HT1080 (cell line): ENCODE measurements at places on chromosomes 13 and 19.
A peak's percentile ranks its signal among the peaks of the same experiment; 100 is the strongest.

- DNase-seq = no peak
Observed at GRCh38 chr13:63542770-63543169, 2127.1 kb upstream of the PCDH20 start.

DNA sequence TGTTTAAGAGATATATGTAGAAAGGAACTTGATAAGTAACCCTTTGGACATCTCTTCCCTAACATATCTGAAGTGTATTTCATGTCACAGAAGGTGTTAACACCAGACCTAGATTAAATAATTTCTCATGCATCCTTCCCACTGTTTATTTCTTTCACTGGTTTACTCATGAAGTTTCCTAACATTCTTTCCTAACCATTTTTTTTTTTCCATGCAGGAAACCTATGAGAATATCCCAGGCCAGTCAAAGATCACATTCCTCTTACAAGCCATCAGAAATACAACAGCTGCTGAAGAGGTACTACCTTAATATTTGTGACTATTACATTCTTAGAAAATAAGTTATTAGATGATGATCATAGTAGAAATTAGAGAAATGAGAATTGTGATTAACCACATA is 28.8 kb downstream of the IPO5 start:
- no peak for DNase-seq

DNA sequence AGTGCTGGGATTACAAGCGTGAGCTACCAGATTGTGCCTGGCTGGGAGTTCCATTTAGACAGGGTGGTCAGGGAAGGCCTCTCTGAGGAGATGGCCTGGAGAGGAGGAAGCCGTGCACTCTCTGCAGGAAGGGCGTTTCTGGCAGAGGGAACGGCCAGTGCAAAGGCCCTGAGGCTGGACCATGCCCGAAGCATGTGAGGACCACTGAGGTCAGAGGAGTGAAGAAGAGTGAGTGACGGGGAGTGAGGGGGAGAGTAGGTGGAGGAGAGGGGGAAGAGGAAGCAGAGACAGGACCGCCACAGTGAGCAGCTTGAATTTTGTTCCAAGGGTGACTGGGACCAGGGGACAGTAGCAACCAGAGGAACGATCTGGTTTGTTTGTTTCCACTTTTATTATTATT is 32.6 kb downstream of the CELF5 start:
- DNase-seq = no peak

DNA sequence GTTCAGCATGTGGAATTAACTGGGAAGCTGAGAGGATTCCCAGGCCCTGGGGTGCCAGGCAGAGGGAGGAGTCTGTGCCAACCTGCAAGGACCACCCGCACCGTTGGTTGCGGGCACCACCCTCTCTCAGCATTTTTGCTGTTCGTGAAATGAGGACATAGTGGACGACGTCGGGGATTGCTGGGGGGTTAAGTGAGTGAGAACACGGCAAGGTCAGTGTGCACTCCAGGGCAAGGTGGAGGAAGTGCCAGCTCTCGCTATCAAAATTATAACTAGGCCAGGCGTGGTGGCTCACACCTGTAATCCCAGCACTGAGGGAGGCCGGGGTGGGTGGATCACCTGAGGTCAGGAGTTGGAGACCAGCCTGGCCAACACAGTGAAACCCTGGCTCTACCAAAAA is 2.2 kb downstream of the FXYD3 start:
- no peak for DNase-seq

GRCh38 chr13:41137241-41137640 is 4.6 kb upstream of the KBTBD6 start:
- DNase-seq = peak; percentile 36

DNA sequence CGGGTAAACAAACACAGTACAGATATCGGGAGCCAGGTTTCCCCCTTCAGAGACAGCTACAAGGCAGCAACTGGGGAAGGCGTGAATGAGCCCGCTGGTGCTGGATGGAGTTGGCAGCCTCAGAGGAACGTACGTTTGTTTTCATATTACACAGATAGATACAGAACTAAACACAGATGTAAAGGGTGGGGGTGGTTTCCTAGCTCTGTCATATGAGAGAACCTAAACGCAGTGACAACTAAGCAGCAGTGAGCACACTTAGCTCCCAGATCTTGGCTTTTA is 32.8 kb downstream of the MLLT1 start:
- DNase-seq = no peak

DNA sequence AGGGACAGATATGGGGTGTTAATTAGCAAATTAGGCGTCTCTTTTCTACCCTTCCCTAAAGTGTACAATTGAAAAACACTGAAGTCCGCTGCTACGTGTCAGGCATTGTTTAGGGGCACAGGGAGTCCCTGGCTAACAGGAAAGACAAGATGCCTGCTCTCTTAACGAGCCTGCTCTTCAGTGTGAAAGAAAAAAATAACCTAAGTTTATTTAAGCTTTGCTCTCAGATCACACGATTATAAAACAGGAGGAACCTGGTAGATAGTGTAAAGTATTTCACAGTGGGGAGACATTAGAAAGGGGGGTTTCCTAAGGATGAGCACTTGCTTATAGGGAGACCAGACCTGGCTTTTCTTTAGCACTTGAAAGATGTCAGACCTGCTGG is 38.7 kb downstream of the IGFL2 start:
- no peak for DNase-seq

DNA sequence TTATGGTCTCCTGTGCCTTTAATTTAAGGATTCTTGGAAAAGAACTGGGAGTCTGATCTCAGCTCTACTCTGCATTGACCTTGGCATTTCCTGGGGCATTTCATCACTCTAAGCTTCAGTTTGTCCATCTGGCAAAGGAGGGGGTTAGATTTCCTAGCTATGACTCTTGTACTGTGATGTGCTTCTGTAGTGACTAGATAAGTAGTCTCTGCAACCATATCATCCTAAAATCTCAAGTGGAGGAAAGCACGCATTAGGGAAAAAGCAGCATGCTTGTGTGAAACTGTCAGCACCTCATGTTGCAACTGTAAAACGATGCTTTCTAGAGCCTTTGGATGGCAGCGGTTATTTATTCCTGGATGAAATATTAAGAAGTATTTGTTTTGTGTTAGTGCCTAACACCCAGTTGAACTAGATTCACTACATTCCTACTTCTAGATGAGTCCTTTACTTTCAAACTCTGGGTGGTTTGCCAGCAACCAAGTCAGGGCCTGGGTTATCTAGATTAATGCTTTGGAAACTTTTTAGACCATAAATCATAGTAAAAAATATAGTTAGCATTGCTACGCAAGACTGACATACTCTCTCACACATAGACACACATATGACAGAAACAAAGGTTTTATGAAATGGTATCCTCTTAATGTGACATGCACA is 6.8 kb downstream of the WDFY2 start:
- peak; percentile 90 for DNase-seq

GRCh38 chr13:34959489-34959888 is 17.4 kb downstream of the NBEA start:
- no peak for DNase-seq

DNA sequence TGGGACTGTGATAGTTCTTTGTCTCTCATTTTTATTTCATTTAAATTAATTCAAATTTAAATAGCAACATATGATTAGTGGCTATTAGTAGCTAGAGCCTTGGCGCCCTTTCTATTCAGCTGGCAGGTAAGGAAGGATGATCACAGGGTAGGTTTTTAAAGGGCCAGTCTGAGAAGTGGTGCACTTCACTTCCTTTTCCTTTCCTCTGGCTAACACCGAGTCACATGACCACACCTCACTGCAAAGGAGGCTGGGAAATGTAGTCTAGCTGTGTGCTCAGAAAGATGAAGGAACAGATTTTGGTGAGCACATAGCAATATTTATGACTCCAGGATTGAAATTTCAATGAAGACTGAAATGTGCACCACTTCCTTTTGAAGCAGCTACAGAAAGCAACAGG is 128.7 kb downstream of the TSHZ3 start:
- peak; percentile 53 for DNase-seq
